CD4-positive, alpha-beta T cell (primary cell): ENCODE measurements at places on chromosomes 4 and X.

- no peak for DNase-seq
These were observed 1.4 kb upstream of the PHF8 start for GRCh38 chrX:54045563-54046228.

- DNase-seq = no peak
These were observed 83.0 kb upstream of the ADRA2C start for GRCh38 chr4:3683077-3683743.

- no peak for DNase-seq
These were observed 170.0 kb downstream of the ARHGAP10 start for GRCh38 chr4:147901916-147902315.

DNA sequence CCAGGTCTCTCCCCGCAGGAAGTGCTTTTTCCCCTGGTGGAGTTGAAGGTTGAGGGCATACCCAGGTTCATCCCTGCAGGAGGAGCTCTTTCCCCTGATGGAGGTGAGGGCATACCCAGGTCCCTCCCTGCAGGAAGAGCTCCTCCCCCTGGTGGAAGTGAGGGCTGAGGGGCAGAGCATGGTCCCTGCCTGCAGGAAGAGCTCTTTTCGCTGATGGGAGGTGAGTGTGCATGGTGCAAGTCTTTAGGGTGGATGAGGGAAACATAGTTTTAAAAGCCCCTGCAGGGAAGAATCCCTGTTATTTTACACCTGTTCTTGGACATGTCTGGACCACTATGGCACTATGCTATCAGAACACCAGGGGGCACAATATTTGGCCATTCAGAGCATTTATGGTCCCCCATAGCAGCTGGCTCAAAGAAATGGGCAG lies 43.7 kb upstream of the PUDP start:
- no peak for DNase-seq

- no peak for DNase-seq
These were observed 192.4 kb upstream of the NEIL3 start for GRCh38 chr4:177117256-177117655.

- no peak for DNase-seq
These were observed 329.9 kb downstream of the TECRL start for GRCh38 chr4:64079316-64079715.

DNA sequence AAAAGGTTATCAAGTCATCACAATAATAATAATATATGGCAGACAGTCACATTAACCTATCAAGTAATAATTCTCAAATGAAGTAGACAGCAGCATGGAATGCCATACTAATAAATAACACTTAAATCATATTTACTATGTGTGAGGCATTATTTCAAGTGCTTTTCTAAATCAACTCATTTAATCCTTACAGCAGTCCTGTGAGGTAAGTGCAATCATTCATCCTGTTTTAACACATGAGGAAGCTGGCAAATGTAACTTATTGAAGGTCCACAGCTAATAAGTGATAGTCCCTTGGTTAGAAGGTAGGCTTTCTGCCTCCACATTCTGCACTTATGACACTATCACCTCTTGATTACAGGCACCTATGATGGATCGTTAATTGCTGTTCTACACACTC lies 24.5 kb downstream of the GABRA4 start:
- DNase-seq = no peak

DNA sequence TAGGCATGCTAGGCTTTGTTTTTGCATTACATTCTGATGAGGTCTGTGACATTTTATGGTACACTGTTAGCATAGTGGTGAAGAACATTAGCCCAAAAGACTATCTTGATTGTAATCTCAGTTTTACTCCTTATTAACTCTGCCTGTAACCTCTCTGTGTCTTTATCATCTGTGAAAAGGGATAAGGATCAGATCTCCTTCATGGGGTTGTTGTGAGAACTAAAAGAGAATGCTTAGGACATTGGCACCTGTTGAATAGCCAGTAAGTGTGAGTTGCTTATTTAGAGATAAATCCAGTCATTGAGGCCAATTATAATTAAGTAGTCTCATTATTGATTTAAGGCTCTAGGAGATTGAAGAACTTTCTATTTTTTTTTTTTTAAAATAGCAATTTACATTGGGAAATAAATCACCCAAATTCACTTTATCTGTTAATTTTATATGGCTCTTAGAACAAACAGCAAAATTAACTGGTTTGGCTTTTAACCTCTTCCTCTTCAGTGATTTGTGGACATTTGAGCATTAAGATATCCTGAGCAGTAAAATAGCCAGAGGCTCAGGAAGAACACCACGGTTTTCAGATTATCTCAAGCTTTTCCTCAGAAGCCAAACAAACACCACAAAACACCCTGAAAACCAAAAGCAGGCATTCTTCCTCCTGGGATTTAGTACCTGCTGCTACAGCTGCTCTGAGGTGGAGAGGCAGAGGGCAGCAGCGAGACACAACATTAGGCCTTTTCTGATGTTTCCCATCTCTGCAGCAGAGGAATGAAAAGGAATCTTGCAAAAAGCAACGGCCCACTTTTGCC lies 192.9 kb downstream of the ARHGAP10 start:
- no peak for DNase-seq

GRCh38 chrX:57044245-57044644 lies 48.9 kb upstream of the SPIN3 start:
- no peak for DNase-seq

DNA sequence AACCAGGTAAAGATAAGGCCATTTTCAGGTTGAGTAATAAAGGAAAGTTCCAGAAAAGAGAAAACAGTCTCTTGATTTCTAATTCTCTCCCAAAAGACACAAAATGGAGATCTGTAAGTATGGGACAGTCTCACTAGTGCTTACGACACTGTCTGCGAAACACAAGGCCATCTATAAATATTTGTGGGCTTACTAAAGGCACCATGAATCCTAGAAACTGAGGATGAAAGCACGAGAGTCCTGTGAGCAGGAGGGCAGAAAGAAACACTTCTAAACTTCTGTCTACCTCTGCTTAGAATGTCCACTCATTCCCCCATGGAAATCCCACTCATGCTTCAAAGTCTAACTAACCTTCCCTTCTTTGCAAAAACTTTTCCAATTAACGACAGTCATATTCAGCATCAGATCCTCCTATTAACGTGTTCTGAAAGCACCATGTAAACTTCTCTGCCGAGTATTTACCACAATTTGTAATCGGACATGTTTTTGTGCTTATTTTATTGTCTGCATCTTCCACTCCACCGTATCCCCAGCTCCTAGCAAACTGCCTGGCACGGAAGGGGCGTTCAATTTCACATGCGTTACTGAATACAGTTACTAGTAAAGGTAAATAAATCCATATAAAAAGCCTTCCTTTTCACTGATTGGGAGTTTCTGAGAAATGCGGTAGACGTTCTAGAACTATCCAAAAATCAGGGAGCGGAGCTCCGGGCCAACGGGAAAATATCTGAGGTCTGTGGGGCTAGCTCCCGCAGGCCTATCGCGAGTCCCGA lies 665 bp downstream of the PSMD10 start:
- no peak for DNase-seq

DNA sequence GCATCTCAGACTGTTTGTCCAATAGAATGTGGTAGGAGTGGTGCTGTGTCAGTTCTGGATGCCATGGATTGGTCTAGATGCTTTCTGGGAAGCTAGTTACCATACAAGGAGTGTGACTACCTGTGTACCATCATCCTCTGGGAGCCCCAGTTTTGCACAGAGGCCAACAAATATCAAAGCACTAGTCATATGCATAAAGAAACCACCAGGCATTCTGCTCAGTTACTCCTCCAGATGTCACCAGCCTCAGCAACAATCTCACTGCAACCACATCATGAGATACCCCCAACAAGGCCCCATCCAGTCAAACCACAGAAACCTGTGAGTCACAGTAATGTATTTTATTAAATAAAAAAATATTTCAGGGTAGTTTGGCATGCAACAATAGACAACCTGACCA lies 435.8 kb upstream of the CPEB2 start:
- no peak for DNase-seq

DNA sequence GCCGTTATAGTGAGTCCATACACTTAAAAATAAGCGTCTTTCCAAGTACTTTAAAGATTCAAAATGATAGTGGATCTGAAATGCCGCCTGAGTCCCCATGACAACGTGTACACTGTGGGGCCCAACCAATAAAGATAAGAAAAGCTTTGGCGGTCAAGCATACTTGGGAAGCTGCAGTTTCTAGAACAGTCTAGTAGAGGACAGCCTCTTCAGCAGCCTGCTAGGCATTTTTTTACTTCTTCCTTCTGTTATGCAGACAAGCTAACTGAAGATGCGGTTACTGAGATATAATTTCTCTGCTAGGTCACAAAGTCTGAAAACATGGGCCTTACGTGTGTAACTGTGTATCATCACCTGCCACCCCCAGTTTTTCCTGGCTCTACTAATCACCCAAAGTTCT lies 402 bp upstream of the UPRT start:
- no peak for DNase-seq

- no peak for DNase-seq
These were observed 102.7 kb downstream of the PHOX2B start for GRCh38 chr4:41645728-41646390.

GRCh38 chr4:144582975-144583374 lies 63.0 kb upstream of the HHIP start:
- no peak for DNase-seq

- DNase-seq = no peak
These were observed 284.3 kb downstream of the SLC7A11 start for GRCh38 chr4:137957806-137958205.

- no peak for DNase-seq
These were observed 119.4 kb upstream of the C1GALT1C1 start for GRCh38 chrX:120749141-120749846.

- no peak for DNase-seq
These were observed 32.0 kb downstream of the CCSER1 start for GRCh38 chr4:90159193-90159592.

DNA sequence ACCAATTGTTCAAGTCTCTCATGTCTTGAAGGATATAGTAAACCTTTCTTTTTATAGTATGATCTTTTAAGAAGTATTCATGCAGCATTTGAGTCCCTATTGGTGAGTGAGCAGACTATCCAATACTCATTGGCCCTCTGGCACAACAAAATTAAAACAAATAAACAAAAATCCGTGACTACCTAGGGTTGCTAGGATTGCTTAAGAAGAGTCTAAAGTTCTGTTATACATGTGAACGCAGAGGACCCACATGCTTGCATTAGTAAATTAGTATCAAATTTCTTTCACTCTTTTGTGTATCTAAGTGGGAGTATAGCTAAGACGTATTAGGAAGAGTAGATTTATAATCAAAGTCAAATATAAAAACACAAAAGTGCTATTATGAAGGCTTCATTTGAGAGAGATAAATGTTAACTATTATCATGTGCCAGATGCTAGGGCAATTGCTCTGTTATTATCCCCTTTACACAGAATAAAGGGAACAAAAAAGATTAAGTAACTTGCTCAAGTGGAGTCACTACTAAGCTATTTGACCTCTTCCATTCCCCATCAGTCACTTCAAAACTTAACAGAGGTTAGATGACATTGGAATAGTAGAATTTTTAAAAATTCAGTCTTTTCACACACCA lies 29.2 kb upstream of the LARP1B start:
- DNase-seq = no peak

DNA sequence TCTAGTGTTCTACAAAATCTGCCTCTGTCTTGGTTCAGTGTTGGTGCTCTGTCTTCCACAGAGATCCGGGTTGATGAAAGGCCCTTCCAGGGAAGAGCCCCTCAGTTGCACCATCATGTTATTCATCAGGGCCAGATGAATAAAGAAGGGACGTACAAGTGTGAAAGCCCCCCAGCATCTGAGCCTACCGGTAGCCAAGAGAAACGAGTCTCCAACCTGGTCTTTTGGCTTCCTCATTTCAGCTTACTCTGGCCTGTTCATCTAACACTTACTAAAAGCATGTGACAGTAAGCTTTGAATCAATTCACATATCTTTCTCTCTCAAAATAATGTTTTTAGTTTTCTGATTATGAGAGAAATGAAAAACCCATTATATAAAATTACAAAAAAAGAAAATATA lies 19.2 kb downstream of the MEPE start:
- no peak for DNase-seq

DNA sequence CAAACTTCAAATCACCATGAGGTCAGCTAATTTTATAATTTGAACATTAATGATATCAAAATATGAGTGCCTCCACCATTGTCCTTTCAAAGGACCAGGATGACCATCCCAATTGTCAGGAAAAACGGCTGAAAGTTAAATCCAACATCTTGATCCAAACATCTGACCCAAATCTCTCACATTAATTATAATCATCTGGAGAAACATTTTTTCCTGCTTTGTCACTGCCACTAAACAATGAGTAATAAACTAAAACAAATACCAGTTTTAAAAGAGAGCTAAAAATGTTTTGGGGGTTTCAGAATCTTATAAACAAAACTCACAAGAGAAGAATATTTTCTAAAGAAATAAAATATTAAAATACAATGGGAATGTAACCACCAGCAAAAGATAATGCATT lies 45.7 kb upstream of the NDST4 start:
- no peak for DNase-seq

DNA sequence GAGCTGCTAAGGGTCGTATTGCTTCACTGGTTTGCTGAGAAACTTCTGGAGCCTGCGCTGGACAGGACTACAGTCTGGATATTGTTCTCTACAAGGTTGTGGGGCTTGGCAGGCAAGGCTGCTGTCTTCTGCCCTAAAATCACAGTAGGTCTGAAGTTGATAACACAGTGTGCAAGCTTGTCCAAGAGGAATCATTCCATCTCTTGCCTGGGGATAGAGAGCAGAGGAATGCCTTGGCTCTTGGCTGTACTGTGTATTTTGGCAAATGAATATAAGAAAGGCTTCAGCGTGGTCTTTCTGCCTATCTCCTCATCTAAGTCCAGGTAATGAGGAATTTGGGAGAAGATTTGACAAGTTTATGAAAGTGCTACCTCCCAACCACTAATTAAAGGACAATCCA lies 9.4 kb upstream of the RASL11B start:
- no peak for DNase-seq

DNA sequence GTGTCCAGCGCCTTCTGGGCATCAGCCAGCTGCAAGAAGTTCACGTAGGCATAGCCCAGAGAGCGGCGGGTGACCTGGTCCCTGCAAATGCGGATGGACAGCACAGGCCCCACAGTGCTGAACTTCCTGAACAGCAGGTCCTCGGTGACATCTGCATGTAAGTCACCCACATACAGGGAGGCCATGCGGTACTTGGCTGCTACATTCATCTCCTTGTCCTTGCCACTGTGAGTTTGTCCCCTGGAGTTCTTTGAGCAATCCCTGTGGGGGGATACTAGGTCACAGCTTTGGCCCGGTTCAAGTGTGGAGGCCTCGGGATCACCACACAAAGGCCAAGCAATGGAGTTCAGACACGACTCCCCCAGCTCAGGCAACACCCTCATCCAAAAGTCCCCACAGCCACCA lies 776 bp downstream of the PABPC4L start:
- DNase-seq = no peak

- DNase-seq = no peak
These were observed 454.9 kb downstream of the CCSER1 start for GRCh38 chr4:90582087-90582486.

DNA sequence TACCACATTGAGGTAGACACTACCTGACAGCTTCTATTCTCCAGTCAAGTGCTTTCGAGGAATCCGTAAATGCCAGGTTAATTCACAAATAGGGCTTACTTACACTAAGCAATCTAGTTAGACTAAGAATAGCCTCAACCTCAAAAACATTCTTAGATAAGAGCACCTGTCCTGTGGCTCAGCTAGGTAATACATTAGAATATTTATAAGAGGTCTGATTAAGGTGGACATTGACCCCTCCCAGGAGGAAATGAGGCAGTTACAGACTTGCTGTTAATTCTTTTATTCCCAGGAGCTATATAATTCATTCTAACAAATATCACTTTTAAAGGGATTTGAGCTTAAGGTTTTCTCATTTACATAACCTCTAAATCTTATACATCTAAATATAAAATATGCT lies 758.1 kb downstream of the GRID2 start:
- no peak for DNase-seq

- DNase-seq = no peak
These were observed 8.2 kb downstream of the ATP11C start for GRCh38 chrX:139924696-139925095.

GRCh38 chr4:174225349-174226049 lies 58.0 kb downstream of the FBXO8 start:
- no peak for DNase-seq
